ENCODE measurements at places on chromosomes 5 and 9. TPM values are rescaled to one million over a fixed set of nuclear protein-coding genes. Genes with fewer than 3 reads are reported as not detected.

- peak; percentile 27 for DNase-seq
Measured at GRCh38 chr9:98104445-98104881, 14.6 kb downstream of the TRIM14 start.

- DNase-seq, result peak; percentile 83
Measured at GRCh38 chr9:16871336-16872151, 1.1 kb upstream of the BNC2 start.

DNA sequence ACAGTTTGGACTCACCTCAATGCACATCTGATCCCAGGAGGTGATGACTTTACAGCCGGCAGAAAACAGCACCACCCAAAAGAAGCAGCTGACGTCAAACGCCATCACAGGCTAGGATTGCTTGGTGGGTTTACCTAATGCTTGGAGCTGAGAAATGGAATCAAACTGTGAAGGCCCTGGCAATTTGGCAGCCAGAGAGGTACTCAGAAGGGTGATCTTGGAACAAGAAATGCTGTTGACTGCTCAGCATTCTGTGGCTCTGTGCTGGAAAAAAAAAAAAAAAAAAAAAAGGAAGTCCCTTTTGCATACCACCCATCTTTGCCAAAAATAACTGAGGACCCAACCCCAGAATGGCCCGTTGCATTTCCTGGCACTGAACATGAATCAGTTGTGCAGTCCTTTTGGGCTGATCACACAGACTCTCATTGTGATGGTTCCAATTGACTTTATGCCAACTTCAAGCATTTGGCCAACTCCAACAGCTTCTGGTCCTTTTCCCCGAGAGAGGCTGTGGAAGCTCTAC, at the start of gene CD180:
CD180 (minus strand) TSS at position 263 of the 523 bp plus-strand sequence; CDS start at position 105, 158 bp downstream.
- no peak for DNase-seq

DNA sequence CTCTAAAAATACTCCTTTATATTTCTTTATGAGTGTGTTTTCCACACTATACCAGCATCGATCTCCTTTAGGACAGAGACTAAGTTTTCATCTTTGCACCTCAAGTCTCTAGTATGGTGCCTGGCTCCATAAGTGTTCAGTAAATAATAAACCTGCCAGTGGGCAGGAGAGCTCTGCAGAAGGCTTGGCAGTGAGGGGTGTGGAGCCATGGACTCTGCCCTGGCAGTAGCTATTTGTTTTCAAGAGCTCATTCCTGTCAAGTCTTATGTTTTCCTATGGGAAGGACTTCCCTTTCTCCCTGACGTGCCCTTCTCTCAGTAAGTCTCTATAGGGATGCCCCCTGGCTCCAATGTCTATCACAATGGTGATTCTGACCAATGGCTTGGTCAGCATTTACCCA, 252.2 kb downstream of the PIK3R1 start:
- DNase-seq, result no peak

DNA sequence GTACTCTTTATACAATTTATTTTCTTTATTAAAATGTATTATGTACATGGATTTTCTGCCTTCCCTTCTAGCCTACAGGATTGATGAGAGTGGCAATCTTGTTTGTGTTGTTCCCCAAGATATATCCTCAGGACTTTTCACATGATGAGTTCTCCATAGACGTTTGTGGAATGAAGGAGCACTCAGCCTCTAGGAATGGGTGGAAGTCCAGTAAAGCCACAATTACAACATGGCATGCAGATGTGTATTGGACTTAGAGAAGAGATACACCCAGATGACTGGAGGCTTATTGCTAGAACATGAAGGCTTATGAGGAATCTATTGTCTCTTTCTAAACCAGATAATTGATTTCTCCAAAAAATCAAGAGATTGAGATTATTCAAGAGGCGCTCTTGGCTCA, 8.2 kb upstream of the DOCK2 start:
- DNase-seq, result no peak

DNA sequence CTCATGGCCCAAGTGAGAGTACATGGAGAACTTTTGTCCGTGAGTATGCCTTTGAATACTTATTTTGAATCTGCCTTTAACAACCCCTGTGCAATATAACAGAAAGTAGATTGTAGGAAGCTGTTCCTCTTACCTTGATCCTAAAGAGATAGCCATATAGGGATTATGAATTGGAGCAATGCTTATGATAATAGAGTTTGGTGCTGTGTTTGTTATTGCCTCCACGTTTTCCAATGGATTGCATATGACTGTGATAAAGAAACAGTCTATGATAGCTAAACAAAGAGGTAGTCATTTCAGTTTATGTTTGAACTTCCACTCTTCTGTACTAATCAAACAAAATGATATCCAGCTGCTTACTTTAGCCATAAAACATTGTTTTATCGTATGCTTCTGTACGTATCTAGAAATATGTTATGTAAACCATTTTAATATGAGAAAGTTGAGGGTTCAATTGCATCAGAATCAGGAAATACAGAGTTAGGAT, 199.6 kb upstream of the RGMB start:
- DNase-seq, result no peak

DNA sequence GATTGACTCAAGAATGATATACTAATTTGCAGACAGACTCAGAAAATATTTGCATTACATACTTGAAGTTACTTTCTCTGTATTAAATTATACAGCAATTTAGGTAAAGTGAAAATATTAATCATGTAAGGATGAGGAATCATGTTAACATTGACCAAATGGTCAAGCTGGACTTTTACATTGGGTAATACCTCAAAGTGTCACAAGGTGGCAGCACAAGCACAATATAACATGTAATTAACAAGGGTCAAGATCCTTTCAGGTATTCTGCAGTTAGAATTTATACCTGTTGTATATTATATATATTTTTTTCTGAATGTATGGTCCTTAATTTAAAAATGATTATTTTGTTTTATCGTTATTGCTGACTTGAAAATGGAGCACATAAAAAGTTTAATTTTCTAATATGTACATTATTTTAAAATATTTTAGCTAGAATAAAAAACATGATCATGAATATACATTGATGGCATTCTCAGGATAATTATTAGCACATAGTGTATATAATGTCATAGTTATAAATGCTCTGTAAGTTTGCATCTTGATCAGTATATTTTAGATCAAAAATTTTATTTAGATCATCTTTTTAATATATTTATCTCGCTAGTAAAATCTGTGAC, 8.6 kb downstream of the HAPLN1 start:
- DNase-seq, result peak; percentile 78

- DNase-seq, result no peak
Measured at GRCh38 chr9:18555105-18555883, 81.3 kb downstream of the ADAMTSL1 start.

GRCh38 chr5:56190497-56190896, 42.6 kb downstream of the ANKRD55 start:
- no peak for DNase-seq

DNA sequence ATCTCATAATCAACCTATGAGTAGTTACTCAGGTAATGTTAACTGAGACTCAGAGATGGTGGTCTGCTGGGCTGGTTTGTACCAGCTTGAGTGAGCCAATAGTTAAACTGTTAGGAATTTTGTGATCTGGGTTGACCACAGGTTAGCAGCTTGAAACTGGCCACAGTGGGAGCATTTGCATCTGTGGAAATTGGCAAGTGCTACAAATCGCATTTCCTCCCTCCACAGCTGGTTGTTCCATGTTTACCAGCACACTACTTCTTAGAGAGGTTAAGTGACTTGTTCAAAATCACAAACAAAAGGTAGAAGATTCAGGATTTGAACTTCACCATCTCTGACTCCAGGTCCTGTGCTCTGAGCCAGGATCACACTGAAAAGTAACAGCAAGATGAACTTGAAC, 446.9 kb upstream of the CLINT1 start:
- no peak for DNase-seq

DNA sequence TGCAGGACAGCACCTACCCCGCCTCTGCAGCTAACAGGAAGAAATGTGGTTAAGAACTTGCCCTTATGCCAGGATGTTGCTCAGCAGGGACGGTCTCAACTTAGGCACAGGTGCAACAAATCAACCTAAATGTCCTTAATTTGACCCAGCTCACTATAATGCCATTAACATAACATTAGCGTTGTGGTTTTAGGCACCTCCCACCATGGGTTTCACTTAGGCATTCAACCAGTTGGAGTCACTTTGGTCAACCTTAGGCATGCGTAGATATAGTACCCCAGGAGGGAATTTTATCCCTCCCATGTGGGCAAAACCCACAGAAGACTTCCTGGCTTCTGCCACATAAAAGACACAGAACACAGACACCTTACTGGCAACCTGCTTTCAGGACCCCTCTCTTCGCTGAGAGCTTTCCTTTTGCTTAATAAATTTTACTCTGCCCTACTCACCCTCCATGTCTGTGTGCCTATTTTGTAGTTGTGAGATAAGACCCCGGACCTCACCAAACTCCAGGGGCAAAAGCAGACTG, 8.7 kb upstream of the ERAP1 start:
- no peak for DNase-seq

DNA sequence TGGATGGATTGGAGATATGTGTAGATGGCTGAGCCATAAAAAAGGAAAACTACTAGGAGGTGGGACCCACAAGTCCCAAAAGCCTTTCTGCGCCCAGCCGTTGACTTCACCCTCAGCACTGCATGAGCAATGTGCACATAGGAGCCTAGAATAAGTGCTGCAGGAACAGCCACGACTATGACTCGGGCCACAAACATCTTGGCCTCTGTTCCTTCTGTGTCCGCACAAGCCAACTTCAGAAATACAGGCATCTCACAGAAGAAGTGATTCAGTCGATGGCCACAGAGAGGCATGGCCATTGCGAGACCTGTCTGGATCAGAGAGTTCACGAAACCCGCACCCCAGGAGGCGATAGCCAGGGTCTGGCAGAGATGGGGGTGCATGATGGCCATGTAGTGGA, 587 bp downstream of the OR2Y1 start:
- DNase-seq, result no peak

- DNase-seq, result peak; percentile 88
Measured at GRCh38 chr5:100430268-100431195, 104.6 kb upstream of the FAM174A start.

DNA sequence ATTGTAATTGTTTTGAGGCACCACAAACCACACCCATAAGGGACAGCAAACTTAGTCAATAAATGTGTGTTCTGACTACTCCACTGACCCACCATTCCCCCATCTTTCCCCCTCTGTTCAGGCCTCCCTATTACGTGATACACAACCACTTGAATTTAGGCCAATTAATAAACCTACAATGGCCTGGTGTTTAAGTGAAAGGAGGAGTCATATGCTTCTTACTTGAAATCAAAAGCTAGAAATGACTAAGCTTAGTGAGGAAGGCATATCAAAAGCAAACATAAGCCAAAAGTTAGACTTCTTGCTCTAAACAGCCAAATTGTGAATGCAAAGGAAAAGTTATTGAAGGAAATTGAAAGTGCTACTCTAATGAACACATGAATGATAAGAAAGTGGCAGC, 14.6 kb downstream of the ZBTB43 start:
- DNase-seq, result no peak

- no peak for DNase-seq
Measured at GRCh38 chr9:33459115-33459514, 11.7 kb upstream of the AQP3 start.

- DNase-seq, result no peak
Measured at GRCh38 chr9:13557746-13558145, 278.3 kb upstream of the MPDZ start.

- peak; percentile 67 for DNase-seq
Measured at GRCh38 chr9:70600506-70600905, 186.0 kb upstream of the KLF9 start.

- DNase-seq, result no peak
Measured at GRCh38 chr9:18595597-18595996, 121.6 kb downstream of the ADAMTSL1 start.

DNA sequence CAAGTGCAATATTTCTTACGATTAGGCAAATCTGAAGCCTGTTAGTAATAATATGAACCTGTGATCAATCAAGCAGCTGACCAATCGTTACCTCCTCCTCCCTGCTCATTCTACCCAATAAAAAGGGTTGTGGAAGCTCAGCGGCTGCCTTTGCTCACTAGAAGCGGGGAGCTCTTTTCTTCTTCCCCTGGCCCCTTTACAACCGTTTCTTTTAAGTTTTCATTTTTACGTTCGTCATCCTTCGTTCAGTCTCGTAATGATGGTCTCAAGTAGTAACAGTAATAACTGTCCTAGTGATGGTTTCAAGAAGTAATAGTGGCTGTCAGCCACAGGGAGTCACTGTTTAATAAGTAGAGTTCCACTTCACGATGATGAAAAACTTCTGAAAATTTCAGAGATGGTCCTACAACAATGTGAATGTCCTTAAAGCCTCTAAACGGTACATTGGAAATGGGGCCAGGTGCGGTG, 6.2 kb downstream of the UGT3A2 start:
- DNase-seq, result no peak

DNA sequence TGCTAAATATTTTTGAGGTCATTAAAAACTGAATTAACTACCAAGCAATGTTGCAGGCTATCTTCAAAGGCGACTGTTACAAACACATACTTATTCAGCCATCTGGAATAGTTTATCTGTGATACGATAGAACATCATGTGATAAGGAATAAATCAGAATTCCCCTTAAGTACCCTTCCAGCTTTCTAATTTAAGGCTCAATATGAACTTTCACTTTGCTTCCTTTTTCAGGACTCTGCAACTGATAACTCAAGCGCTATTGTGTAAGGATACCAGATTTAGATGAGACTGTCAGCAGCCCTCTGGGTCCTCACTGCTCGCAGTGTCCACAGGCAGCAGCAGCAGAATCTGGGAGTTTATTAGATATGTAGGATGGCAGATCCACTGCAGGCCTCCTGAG, 416.3 kb downstream of the SPATA31D1 start:
- no peak for DNase-seq

GRCh38 chr9:2718001-2718697, 839 bp downstream of the KCNV2 start:
- no peak for DNase-seq

DNA sequence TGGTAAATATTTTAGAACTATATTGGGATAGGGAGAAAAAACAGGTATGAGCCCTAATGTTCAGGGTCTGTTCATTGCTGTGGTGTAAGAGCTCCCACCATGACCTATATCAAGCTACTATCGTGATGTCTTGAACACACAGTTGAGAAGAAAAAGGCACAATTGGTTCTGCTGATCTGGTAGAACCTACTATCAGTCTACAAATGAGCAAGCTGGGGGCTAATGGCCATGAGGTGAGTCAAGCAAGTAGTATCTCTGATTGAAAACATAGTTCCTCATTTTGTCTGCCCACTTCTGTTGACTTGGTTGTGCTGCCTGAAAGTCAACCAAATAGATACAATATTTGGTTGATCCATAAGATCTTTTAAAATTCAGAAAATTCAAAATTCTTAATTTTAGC, 1026.3 kb downstream of the CDH12 start:
- no peak for DNase-seq

- no peak for DNase-seq
Measured at GRCh38 chr9:68980341-68980914, 33.5 kb downstream of the PRKACG start.

The SHISAL2B gene
- 106 TPM for total RNA-seq

The PCDHGA3 gene
- total RNA-seq, result not detected

The GABRA1 gene
- total RNA-seq, result 0.33 TPM

The GFPT2 gene
- 37.3 TPM for total RNA-seq

The DMRT2 gene
- not detected for total RNA-seq

The GRIN1 gene
- not detected for total RNA-seq

The PCDHGB7 gene
- 19.3 TPM for total RNA-seq

Data from endodermal cell (in vitro differentiated cells).